NCI-H1092 (cell line): ENCODE measurements at places on chromosomes 2 and 18.

GRCh38 chr2:100178085-100178788 is 35.8 kb upstream of the AFF3 start:
- no peak for DNase-seq

DNA sequence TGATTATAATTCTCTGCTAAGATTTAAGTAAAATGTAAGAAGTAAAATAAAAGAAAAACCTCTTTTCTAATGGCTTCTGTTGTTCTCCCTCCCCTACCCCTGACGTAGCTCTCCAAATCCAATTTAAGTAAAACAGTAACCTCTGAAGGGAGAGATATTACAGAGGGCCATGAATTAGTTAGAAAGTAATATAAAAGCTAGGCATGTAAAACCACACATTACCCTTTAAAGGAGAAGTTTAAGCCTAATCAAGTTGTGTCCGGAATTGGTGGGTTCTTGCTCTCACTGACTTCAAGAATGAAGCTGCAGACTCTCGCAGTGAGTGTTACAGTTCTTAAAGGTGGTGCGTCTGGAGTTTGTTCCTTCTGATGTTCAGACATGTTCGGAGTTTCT is 116.9 kb upstream of the SCN7A start:
- no peak for DNase-seq

- DNase-seq = no peak
These were observed 333.3 kb upstream of the ACVR2A start for GRCh38 chr2:147511491-147511948.

DNA sequence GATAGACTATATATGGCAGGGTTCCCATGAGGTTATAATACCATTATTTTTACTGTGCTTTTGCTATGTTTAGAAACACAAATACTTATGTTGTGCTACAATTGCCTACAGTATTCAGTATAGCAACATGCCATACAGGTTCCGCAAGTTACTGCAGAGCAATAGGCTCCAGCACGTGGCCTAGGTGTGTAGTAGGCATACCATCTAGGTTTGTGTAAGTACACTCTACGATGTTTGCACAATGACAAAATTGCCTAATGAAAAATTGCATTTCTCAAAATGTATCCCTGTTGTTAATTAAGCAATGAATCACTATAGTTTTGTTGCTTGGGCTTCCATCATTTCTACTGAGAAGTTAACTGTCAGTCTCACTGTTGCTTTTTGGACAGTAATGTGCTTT is 9.8 kb downstream of the CD302 start:
- no peak for DNase-seq

DNA sequence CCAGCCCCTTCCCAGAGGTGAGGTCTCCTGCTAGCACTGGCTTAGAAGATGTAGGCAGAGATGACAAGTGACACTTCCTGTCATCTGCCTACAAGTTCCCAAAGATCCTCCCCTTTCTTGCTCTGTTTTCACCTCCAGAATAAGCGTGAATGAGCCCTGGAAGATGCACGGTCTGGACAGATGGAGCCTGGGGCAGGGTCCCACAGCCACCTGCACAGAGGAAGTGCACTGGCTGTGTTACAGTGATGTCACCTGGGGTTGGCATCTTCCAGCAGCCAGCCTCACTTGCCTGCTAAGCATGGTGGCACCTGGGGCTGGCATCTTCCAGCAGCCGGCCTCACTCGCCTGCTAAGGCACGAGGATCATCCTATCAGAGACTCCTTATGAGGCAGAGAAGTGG is 32.3 kb downstream of the TMEM18 start:
- no peak for DNase-seq

- DNase-seq = no peak
These were observed 1162.7 kb upstream of the ZEB2 start for GRCh38 chr2:145682546-145683157.

- DNase-seq = no peak
These were observed 86.0 kb upstream of the TWIST2 start for GRCh38 chr2:238761868-238762267.

GRCh38 chr2:192090911-192091310 is 103.8 kb downstream of the TMEFF2 start:
- no peak for DNase-seq

GRCh38 chr2:598058-598802 is 79.0 kb downstream of the TMEM18 start:
- no peak for DNase-seq

- no peak for DNase-seq
These were observed 72.1 kb downstream of the UBE2E3 start for GRCh38 chr2:181052523-181052891.

DNA sequence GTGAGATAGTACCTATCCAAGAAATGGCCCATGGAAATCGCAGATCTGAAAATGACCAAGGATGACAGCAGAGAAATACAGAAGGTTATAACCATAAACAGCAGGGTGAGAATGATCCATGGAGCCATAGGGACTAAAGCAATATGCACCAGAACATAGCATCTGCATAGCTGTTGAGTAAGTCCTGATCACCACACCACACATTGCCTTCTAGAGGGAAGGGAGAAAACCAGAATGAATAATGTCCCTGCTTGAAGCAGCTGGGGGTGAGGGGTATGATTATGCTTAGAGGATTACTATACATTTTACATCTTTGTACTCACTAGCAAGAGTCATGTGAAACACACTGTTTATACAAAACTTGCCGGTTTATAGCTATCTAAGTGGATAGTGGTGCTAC is 350.4 kb downstream of the MBD2 start:
- DNase-seq = no peak

GRCh38 chr18:25704494-25704893 is 352.5 kb upstream of the ZNF521 start:
- DNase-seq = no peak

- DNase-seq = no peak
These were observed 97.1 kb upstream of the RMDN2 start for GRCh38 chr2:37827911-37828511.

- DNase-seq = no peak
These were observed 545 bp downstream of the MPP4 start for GRCh38 chr2:201697899-201698298.

DNA sequence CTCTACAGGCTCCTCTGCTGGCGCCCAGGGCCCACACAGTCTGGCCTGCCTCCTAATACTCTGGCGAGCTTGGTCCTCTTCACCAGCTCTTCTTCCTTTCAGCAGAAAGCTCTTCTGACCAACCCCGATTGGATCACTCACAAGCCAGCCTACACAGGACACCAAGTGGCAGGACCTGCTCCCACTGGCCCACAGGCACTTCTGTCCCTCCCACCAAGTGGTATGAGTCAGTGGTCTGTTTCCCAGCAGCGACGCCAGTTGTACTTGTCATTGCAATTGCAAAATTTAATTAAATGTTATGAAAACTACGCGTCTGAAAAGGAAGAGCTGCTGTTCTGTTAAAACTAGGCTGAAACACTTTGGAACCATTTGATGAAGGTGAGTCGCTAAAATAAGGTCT is 46.7 kb downstream of the NDUFA10 start:
- no peak for DNase-seq
